Mononuclear cell (primary cell): ENCODE measurements at places on chromosomes 5 and 9. TPM values are rescaled to one million over a fixed set of nuclear protein-coding genes. Genes with fewer than 3 reads are reported as not detected.

Gene UNC5A
- not detected for total RNA-seq

Gene TOR1B
- 12.3 TPM for total RNA-seq

Gene UGT3A2
- not detected for total RNA-seq

Gene FCN1
- 1,156 TPM for total RNA-seq

Gene IL5
- not detected for total RNA-seq

Gene KCNN2
- not detected for total RNA-seq
